RPMI7951 (cell line): ENCODE measurements at places on chromosomes 16 and 17. TPM values are rescaled to one million over a fixed set of nuclear protein-coding genes. Genes with fewer than 3 reads are reported as not detected.

GRCh38 chr16:64158941-64159588 is 962.8 kb downstream of the CDH11 start:
- no peak for DNase-seq

GRCh38 chr17:82134101-82134500 is 36.1 kb upstream of the FASN start:
- DNase-seq = no peak

DNA sequence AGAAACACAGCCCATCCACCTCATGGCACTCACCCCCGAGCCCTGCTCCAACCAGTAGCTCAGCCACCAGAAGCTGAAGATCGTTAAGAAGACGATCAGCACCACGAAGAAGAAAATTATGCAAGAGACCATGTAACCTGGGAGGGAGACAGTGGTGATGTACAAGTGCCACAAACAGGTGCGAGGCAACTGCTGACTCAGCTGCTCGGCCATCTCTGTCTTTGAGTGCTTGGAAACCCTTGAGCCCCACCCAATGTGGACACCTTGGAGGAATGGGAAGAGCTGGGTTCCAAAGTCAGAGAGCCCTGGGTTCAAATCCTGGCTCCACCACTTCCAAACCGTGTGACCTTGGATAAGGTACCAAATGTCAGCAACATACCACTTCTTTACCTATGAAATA is 38.1 kb upstream of the ABCC12 start:
- no peak for DNase-seq

DNA sequence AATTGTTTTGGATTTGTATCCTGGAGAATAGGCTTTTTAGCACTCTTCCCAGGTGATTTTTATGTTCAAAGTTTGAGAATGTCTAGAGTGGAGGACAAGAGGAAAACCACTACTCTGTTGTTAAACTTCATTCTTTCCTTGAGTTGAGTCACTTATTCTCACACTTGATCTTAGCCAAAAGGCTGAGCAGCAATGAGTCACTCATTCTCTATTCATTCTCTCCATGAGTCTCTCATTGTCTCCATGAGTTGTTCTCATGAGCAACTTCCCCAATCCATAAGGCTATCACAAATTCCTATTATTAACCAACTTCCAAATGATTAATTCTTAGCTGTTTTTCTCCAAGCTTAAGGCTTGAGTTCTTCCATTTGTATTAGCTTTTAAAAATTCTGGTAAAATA is 1393.3 kb downstream of the CDH8 start:
- no peak for DNase-seq

DNA sequence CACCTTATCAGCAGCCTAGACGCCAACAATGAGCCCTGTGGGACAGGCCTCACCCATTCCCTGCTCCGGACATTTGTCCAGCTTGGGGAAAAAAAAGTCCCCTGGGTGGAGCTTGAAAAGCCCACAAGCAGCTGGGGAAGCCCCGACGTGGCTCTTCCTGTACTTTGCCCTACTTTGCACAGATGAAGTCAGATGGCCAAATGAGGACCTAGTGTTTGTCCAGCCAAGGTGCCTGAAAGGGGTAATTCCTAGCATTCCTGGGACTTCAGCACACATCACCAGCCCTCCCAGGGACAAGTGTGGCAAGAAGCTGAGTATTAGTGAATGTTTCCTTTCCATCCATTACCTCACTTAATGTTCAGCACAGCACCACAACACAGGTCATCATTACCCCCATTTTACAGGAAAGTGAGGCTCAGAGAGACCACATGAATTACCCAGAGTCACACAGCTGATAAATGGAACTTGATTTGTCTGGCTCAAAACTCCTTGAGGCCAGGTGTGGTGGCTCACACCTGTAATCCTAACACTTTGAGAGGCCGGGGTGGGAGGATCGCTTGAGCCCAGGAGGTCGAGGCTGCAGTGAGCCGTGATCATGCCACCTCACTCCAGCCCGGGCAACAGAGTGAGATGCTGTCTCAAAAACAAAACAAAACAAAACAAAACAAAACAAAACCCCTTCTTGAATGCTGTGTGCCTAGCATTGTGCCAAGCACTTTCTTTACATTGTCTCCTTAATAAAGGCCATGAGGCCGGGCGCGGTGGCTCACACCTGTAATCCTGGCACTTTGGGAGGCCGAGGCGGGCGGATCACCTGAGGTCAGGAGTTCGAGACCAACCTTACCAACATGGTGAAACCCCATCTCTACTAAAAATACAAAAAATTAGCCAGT is 19.9 kb upstream of the PLLP start:
- peak; percentile 73 for DNase-seq

- DNase-seq = peak; percentile 65
Observed at GRCh38 chr17:6374271-6374691, 60.6 kb downstream of the AIPL1 start.

GRCh38 chr17:76104140-76104895 is 731 bp upstream of the EXOC7 start:
- no peak for DNase-seq

- no peak for DNase-seq
Observed at GRCh38 chr16:1026057-1026783, 44.6 kb downstream of the SOX8 start.

DNA sequence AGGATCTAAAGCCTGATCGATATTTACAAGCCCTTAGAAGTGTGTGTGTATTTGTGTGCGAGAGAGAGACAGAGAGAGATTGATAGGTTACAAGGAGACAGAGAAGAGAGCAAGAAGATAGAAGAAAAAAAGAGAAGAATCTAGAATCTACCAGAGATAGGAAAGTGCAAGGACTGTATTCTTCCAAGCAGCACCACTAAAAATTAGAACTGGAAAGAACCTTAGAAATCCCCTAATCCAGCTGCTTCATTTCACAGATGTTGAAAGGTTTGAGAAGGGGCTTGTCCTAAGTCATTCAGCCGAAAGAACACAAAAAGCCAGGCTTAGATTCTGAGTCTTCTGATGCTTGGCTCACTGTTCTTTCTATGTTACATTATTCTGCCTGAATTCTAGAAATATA is 92.2 kb downstream of the HS3ST3A1 start:
- DNase-seq = no peak

- no peak for DNase-seq
Observed at GRCh38 chr17:5210091-5210490, 18.4 kb upstream of the ZNF594 start.

DNA sequence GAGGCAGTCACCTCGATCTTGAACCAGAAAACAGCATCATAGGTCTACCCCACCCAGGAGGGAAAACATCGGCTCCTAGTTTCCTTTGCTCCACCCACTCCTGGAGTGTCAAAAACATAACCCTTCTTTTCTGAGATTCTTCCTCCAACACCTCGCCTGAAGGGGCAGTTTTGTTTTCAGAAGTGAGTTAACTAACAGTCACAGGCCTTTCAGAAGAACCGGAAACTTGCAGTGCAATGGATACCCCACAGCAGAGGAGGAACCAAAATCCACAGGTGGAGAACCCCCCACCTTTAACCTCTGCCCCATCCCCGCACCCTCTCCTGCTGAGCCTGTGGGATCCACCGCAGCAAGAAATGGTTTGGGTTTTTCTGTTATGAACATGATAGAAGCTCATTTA is 7.8 kb upstream of the TEX2 start:
- no peak for DNase-seq

GRCh38 chr16:14300705-14301168 is 229.6 kb downstream of the MRTFB start:
- peak; percentile 80 for DNase-seq

GRCh38 chr17:79087428-79088143 is 13.0 kb downstream of the ENGASE start:
- peak; percentile 43 for DNase-seq

- DNase-seq = peak; percentile 39
Observed at GRCh38 chr16:47477679-47478078, 16.5 kb downstream of the PHKB start.

GRCh38 chr16:30025156-30025555 is 2.2 kb downstream of the C16orf92 start:
- DNase-seq = no peak

DNA sequence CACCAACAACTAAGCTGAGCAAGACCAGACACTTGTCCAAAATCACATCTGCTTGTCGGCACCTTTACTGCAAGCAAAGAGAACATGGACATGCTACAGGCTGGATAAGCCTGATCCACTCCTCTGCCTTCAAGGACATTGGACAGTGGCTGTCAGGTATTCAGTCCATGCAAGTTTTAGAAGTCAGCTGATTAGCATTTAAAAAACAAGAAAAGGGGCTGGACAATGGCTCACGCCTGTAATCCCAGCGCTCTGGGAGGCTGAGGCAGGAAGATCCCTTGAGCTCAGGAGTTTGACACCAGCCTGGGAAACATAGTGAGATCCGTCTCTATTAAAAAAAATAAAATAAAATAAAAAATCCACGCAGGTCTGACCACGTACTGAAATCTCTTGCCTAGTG is 20.3 kb downstream of the PARN start:
- DNase-seq = no peak

GRCh38 chr16:74020095-74020670 is 276.4 kb upstream of the PSMD7 start:
- no peak for DNase-seq

GRCh38 chr17:68577497-68577821 is 23.7 kb downstream of the FAM20A start:
- no peak for DNase-seq

DNA sequence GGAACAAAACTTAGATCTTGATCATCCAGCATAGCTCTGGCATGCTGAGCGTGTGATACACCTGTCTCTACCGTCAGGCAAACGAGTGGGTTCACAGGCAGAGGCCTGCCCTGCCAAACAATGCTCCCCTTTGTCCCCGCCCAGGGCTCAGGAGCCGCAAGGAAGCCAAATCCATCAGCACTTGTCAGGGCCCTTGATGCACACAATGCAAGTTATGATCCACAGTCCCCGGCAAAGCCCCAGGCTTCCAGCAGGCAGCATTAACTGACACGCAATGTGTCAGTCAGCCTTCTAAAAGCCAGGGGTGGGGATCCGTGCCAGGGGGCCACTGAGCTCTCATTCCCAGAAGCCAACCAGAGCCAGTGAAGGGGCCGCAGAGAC is 460.9 kb downstream of the SLC39A11 start:
- DNase-seq = peak; percentile 71

- DNase-seq = no peak
Observed at GRCh38 chr17:6449307-6449706, 5.1 kb downstream of the PIMREG start.

DNA sequence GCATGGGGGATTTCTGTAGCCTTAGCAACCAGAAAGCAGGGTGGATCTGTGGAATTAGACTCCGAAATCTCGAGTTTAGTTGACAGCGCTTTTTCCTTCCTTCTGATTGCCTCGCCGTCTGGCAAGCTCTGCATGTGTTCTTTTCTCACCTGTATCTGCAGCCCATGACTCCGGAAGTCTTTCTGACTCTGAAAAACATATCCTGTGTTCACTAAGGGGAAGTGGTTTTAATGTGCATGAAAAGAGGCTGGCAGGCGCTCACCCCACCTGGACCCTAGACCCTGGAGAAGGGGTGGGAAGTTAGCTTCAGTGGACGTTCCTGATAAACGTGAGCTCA is 158.5 kb downstream of the RPTOR start:
- DNase-seq = no peak

GRCh38 chr16:84058664-84059063 is 16.1 kb upstream of the SLC38A8 start:
- DNase-seq = no peak

DNA sequence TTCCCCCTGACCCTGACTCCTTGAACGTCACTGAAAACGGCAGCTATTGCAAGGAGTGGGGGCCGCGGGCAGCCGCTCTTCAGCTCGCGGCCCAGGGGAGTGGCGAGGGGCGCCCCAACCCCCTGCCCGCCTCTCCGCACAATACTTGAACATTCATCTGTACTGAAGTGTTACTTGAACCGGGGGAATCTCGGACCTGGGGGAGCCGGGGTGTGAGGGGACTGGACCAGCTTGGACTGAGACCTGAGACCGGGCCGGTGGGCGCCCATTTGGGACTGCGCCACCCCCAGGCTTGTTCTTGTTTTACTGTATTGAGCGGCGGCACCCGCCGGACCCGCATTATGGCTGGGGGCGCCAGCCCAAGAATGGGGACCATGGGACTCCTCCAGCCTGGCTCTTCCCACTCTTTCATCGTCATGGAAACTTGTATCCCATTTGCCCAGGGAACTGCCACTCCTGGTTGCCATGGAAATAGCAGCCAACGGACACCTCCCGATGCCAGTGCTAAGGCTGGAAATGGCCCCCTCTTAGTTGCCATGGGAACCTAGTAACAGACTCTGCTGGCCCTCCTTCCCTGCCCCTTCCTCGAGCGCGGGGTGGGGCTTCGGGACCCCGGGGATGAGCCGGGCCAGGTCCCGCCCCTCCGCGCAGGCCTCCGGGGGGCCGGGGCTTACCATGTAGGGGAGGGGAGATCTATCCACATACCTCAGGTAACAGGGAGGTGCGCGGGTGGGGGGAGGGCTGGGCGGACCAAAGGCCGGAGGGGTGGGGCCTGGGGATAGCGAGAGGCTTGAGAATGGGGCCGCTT is 805 bp upstream of the ORAI3 start:
- peak; percentile 96 for DNase-seq

GRCh38 chr17:8755590-8756255 is 2.6 kb downstream of the SPDYE4 start:
- no peak for DNase-seq

GRCh38 chr16:6279286-6279685 is 1053.4 kb upstream of the RBFOX1 start:
- DNase-seq = no peak

DNA sequence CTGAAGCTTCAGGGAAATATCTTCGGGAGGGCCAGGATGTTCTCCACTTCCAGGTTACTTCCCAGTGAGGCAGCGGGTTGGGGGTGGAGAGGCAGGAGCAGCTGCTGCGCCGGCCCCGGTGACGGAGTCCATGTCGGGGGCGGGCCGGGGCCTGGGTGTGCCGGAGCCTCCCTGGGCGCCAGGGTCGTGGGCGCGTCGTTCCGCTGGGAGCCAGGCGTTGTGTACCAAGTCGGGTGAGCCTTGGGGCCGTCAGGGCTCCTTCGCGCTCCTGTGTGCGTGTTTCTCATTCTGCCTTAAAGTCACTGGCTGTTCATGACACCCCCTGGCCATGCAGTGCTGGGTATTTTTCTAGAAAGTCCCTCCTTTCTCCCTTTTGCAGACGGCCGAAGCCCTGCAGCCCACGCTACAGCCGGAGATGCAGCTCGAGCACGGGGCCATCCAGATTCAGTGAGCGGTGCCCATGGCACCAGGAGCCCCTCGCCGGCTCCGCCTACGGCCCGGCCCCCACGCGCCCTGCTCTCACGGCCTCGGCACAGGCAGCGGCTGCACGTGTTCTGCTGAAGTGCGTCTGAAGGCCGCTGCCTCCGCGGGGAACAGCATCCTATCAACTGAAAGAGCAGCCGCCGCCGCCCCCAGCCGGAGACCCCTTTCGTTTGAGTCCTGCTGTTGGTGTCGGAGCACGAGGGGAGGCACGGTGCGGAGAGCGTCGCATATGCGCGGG is 125.1 kb downstream of the BANP start:
- no peak for DNase-seq

GRCh38 chr16:89602273-89602951 is 11.0 kb upstream of the DPEP1 start:
- DNase-seq = peak; percentile 85

- DNase-seq = peak; percentile 62
Observed at GRCh38 chr16:13909872-13910303, 10.1 kb upstream of the ERCC4 start.

Gene ZNF263
- total RNA-seq = 19.8 and 28.6 TPM in 2 replicates

Gene RTN4RL1
- total RNA-seq = 7.6 and 8.8 TPM in 2 replicates

Gene SPAG9
- total RNA-seq = 43.8 and 55.3 TPM in 2 replicates

Gene HSD17B2
- 1.4 and 2.6 TPM in 2 replicates for total RNA-seq

Gene TMEM106A
- total RNA-seq = 3.4 and 4.9 TPM in 2 replicates

Gene MMP25
- under 0.01 TPM in 1 of 2 replicates, not detected in the other for total RNA-seq
